ENCODE measurements at places on chromosomes 12 and 14. TPM values are rescaled to one million over a fixed set of nuclear protein-coding genes. Genes with fewer than 3 reads are reported as not detected.

Gene TOX4
- total RNA-seq, result 47.1 TPM

Gene CYP27B1
- 1.6 TPM for total RNA-seq

Gene CLEC14A
- total RNA-seq, result 27.9 TPM

Gene HIP1R
- 31.0 TPM for total RNA-seq

Gene GMFB
- total RNA-seq, result 96.9 TPM

Gene LRRK2
- 19.8 TPM for total RNA-seq

Gene METTL25
- 48.7 TPM for total RNA-seq

Gene PMEL
- 363 TPM for total RNA-seq

Gene DIO3
- total RNA-seq, result 4.1 TPM

Gene TMEM19
- total RNA-seq, result 24.1 TPM

Gene LRRC43
- 1.6 TPM for total RNA-seq

Gene LTB4R
- total RNA-seq, result 2.7 TPM

Gene CACNB3
- total RNA-seq, result 20.6 TPM

Gene FOXN4
- total RNA-seq, result 3.4 TPM

Gene ANKRD33
- total RNA-seq, result 4.2 TPM

Gene TMEM63C
- total RNA-seq, result 1.6 TPM

Gene SAMD15
- total RNA-seq, result 4.7 TPM

Gene BRAP
- total RNA-seq, result 25.7 TPM

Gene IGF1
- total RNA-seq, result 36.1 TPM

Gene LRP10
- 35.1 TPM for total RNA-seq

Gene TMPRSS12
- not detected for total RNA-seq

Gene SDR9C7
- total RNA-seq, result 0.38 TPM

Gene ABCC9
- total RNA-seq, result 44.8 TPM

Gene LRFN5
- 28.9 TPM for total RNA-seq

Gene KSR2
- total RNA-seq, result 2.0 TPM

Gene CKB
- total RNA-seq, result 814 TPM

Gene MANSC4
- total RNA-seq, result not detected

Gene P2RX2
- total RNA-seq, result not detected

Gene ACOT6
- total RNA-seq, result not detected

Gene PRH1
- total RNA-seq, result 117 TPM

Gene KRT8
- 21.5 TPM for total RNA-seq

Gene SIX6
- total RNA-seq, result 44.8 TPM

Gene SOAT2
- total RNA-seq, result 0.44 TPM

Gene TUNAR
- total RNA-seq, result 6.1 TPM

Gene PLCZ1
- not detected for total RNA-seq

Gene CSRP2
- 114 TPM for total RNA-seq
